Ovary (tissue), 10 donors: ENCODE measurements at places on chromosomes 16 and 17.
A peak's percentile ranks its signal among the peaks of the same experiment; 100 is the strongest.

DNA sequence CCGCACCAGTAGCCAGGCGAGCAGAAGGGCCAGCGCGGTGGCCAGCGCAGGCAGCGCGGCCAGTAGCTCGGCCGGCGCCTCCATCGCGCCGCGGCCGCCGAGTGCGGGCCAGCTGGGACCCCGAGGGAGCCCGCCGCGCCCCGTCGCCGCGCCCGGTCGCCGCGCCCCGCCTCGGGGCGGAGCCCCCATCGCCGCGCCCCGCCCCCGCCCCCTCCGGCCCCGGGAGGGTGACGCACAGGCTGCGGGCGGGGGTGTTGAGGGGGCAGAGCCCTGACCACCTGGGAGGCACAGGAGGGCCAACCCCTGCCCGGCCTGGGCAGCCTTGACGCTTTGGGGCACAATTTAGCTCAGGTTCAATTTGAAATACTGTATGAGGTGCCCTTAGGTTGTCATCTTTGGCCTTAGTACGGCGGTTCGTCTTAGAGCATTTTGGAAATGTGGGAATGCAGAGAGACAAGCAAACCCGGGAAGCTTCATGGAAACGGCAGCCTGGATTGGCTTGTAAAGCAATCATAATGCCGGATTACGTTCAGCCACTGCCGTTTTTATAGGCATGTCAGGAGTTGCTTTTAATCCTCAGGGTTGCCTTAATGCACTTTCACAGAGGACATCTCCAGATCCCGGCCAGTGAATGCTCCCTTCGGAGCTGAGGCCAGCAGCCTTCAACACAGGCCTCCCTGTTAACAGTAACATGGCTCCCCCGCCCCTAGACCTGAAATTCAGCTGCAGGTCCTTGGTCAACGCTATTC is at the start of gene MXRA7:
Gene MXRA7, minus strand, starts transcription at position 103 of the 749 bp plus-strand sequence. Its CDS starts 19 bp downstream, at position 84.
- H3K36me3 ChIP-seq: no peaks in the 10 kb centered on the region
- H3K27ac ChIP-seq: peak within 1 kb of the TSS; percentile 83
- no peaks in the 10 kb centered on the region for H3K27me3 ChIP-seq

- no peak for DNase-seq
- no peak overlapping the region for H3K27ac ChIP-seq
- no peaks in the 10 kb centered on the region for H3K27me3 ChIP-seq
- H3K4me3 ChIP-seq: no peak overlapping the region
- H3K4me1 ChIP-seq: no peaks in the 10 kb centered on the region
Measured at GRCh38 chr16:77882358-77882757, 94.0 kb downstream of the VAT1L start.

- no peaks in the 10 kb centered on the region for H3K27me3 ChIP-seq
- no peak for DNase-seq
- no peak overlapping the region for H3K4me3 ChIP-seq
- no peaks in the 10 kb centered on the region for H3K36me3 ChIP-seq
Measured at GRCh38 chr17:41484920-41485904, 4.3 kb upstream of the KRT35 start.

- no peaks in the 10 kb centered on the region for H3K27me3 ChIP-seq
- DNase-seq: no peak
- no peak overlapping the region for H3K27ac ChIP-seq
Measured at GRCh38 chr16:57764341-57765159, 29.0 kb downstream of the KATNB1 start.

- no peak overlapping the region for H3K4me3 ChIP-seq
- no peaks in the 10 kb centered on the region for H3K4me1 ChIP-seq
- no peak overlapping the region for H3K27ac ChIP-seq
- H3K27me3 ChIP-seq: no peaks in the 10 kb centered on the region
- no peaks in the 10 kb centered on the region for H3K36me3 ChIP-seq
- DNase-seq: no peak
Measured at GRCh38 chr16:53456625-53457024, 22.4 kb downstream of the RBL2 start.

- H3K27ac ChIP-seq: no peak overlapping the region
- no peak for DNase-seq
- no peaks in the 10 kb centered on the region for H3K27me3 ChIP-seq
- H3K4me3 ChIP-seq: no peak overlapping the region
- no peaks in the 10 kb centered on the region for H3K36me3 ChIP-seq
Measured at GRCh38 chr17:9331279-9332131, 244.1 kb downstream of the STX8 start.

- H3K27ac ChIP-seq: no peak overlapping the region
- H3K27me3 ChIP-seq: no peaks in the 10 kb centered on the region
- no peaks in the 10 kb centered on the region for H3K4me1 ChIP-seq
- DNase-seq: no peak
Measured at GRCh38 chr17:35368081-35368830, 5.2 kb downstream of the SLFN11 start.

GRCh38 chr17:33199571-33200510 is 93.3 kb downstream of the ASIC2 start:
- DNase-seq: no peak
- H3K27me3 ChIP-seq: no peaks in the 10 kb centered on the region
- no peaks in the 10 kb centered on the region for H3K4me1 ChIP-seq
- no peak overlapping the region for H3K4me3 ChIP-seq
- no peaks in the 10 kb centered on the region for H3K36me3 ChIP-seq

DNA sequence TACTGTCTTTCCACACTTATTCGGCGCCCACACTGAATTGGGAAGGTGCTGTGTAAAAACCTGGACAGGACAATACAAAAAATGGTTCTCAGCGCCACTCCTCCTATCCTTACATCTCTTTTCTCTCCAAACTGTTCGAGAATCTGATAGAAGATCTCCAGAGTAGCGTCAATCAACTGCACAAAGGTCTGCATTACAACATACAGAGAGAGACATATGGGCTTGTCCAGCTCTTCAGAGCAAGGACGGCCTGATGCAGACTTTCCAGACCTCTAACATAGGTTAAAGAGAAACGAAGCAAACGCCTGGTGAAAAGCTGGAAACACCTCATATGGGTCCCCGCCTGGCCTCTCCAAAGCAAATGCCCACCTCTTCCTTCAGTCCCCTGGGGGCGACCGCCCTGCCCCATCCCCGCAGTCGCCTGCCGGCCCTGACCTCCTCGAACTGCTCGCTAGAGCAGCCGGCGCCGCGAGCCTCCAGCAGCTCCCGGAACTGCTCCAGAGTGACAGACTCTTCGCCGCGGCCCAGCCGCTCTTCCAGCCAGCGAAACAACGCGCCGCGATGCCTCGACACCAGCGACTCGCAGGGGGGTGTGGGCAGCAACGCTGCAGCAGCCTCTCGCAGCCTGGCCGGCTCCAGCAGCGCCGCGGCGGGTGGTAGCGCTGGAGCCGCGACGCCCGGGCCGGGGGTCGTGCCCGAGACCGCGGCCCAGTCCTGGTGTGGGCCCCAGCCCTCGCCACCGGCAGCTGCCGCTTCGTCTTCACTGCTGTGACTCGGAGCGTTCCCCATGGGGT is 526 bp downstream of the ZZEF1 start:
- H3K36me3 ChIP-seq: no peaks in the 10 kb centered on the region
- H3K27me3 ChIP-seq: no peaks in the 10 kb centered on the region
- peak overlapping the region; percentile 98 for H3K4me3 ChIP-seq
- H3K4me1 ChIP-seq: no peaks in the 10 kb centered on the region

DNA sequence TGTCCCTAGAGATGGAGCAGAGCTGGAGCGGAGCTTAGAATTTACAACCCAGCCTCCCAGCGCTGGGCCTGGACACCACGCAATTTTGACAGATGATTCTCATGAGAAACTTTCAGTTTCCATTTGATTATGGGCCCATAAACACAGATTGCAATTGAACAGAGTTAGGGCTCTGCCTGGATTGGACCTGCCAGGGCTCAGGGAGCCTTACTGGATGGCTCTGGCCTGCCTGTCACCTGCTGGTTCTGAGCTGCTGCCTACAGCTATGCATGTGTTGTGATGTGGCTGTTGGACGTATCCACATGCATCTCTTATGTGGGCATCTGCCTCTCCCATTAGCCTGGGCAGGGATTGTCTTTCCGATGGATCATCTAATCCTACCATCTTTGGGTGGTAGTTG is 73.4 kb upstream of the SDK2 start:
- H3K27ac ChIP-seq: no peak overlapping the region
- DNase-seq: no peak
- peaks cover 2% of the 10 kb centered on the region for H3K4me1 ChIP-seq
- no peaks in the 10 kb centered on the region for H3K36me3 ChIP-seq
- H3K27me3 ChIP-seq: no peaks in the 10 kb centered on the region
- H3K4me3 ChIP-seq: no peak overlapping the region

DNA sequence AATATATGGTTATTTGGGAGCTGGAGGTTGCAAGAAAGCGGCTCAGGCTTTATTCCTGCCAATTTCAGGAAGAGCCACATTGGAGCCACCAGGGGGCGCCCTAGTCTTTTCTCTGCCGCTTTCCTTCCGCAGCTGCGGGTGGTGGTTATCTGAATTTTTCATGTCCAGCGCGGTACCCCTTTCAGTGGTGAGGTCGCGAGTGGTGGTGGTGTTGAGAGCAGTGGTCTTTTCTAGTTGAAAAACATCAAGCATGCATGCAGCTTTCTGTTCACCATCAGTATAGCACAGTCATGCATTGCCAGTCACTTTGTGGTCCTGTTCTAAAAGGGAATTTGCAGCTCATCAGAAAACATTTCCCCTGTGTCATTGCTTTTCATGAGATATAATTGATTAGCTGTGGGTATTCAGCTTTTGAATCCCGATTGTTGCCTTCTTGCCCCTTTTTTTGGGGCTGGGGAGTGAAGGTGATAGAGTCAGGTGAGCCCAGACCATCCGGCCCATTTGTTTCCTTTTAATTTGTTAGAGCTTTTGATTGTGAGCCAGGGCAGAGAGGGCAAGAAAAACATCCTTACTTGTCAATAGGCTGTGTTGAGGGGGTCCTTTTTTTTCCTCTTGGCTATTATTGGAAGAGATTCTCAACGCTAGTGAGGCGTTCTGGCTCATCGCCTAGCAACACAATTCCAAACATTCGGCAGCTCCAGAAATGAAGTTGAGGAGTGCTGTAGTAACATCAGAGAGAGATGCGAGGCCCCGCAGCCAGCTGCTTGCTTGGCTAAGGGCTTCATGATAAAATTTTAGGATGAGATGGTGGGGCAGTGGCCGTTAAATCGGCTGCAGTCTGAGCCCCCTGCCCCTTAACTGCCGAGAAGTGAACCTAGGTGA is 119.0 kb downstream of the SNX29 start:
- no peak overlapping the region for H3K4me3 ChIP-seq
- no peak overlapping the region for H3K27ac ChIP-seq
- H3K36me3 ChIP-seq: no peaks in the 10 kb centered on the region
- H3K4me1 ChIP-seq: peaks cover 25% of the 10 kb centered on the region

GRCh38 chr16:3829631-3830536 is 50.6 kb downstream of the CREBBP start:
- H3K4me3 ChIP-seq: no peak overlapping the region
- no peak overlapping the region for H3K27ac ChIP-seq
- DNase-seq: no peak
- peaks cover 4% of the 10 kb centered on the region for H3K4me1 ChIP-seq

- H3K4me1 ChIP-seq: no peaks in the 10 kb centered on the region
- no peaks in the 10 kb centered on the region for H3K36me3 ChIP-seq
- no peaks in the 10 kb centered on the region for H3K27me3 ChIP-seq
- H3K27ac ChIP-seq: no peak overlapping the region
Measured at GRCh38 chr17:43994272-43995149, 9.9 kb upstream of the NAGS start.

- no peaks in the 10 kb centered on the region for H3K4me1 ChIP-seq
- no peak overlapping the region for H3K4me3 ChIP-seq
- H3K27ac ChIP-seq: no peak overlapping the region
- H3K36me3 ChIP-seq: no peaks in the 10 kb centered on the region
Measured at GRCh38 chr16:86462334-86463084, 47.8 kb upstream of the FOXF1 start.

DNA sequence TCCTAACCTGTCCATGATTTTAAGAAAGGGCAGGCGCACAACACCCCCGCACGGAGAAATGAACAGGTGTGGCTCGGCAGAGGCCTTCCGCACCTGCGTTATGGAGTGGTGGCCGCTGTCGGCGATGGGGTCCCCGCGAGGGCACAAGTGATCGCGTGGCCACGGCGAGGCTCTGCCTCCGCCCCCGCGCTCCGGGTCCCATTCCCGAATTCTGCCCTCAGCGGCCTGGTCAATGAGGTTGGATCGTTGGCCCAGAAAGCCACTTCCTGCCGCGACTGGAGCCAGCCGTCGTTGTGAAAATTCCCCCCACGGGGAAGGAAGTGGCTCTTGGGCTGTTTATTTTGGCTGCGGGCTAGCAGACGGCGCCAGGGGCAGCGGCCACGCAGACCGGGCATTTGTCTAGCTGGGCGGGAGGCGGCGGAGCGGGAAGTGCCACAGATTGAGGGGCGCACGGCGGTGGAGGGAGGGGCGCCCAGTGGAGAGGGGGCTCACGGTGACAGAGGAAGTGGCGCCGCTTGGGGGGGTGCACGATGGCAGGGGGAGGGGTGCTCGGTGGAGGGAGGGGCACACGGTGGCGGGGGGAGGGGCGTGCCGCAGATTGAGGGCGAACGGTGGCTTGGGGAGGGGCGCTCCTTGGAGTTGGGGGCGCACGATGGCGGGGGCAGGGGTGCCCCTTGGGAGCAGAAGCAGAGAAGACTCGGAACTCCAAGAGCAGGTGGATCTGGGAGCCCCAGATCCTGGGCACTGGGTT is 25.0 kb downstream of the MRC2 start:
- no peaks in the 10 kb centered on the region for H3K27me3 ChIP-seq
- H3K4me3 ChIP-seq: peak overlapping the region; percentile 31
- H3K36me3 ChIP-seq: no peaks in the 10 kb centered on the region
- DNase-seq: no peak

DNA sequence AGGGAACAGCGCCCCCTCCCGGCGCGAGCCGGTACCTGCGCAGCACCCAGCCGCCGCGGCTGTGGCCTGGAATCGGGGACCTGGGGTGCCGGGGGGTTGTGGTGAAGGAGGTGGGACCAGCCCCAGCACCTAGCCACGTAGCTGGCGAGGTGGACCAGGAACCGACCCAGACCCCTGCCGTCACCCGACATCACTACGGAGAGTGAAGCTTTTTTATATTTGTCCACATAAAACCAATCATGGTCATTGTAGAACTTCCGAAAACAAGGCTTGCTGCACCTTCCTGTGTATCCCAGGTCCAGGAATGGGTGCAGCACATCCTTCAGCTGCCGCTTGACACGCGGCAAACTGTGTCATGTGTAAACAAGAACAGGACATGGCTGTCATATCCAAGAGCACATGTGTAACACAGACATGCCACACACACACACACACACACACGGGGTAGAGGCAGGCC is 1.3 kb downstream of the HBQ1 start:
- H3K27ac ChIP-seq: no peak overlapping the region
- H3K27me3 ChIP-seq: no peaks in the 10 kb centered on the region
- no peak for DNase-seq
- H3K36me3 ChIP-seq: no peaks in the 10 kb centered on the region
- H3K4me1 ChIP-seq: peaks cover 8% of the 10 kb centered on the region
